ENCODE measurements at places on chromosomes 7 and 10.

DNA sequence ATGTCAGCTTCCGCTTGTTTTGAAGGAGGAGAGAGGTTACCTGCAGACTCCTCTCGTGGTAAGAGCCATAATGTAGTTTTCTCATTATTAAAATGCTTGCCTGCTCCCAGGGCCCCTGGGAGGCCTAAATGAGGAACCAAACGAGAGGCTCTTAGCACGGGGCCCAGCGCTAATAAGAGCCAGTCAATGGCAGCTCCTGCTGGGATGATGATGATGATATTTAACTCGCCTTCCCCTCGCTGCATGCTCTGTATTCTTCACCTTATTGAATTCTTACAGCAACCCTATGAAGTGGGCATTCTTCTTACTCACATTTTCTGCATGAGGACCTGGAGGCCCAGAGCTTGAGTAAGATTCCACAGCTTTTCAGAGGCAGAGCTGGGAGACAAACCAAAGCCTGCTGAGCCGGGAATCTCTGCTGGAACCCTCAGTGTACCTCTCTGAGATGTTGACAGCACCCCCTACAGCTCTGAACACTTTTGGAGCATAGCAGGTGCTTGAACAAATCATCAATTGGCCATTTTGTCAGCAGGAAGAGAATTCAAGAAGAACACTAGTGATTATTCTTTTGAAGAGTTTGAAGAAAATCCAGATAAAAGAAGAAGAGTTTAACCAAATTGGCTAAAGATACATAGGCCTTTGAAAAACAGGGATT is 93.1 kb upstream of the HABP2 start:
- no peak for DNase-seq

- DNase-seq: no peak
Measured at GRCh38 chr7:110358028-110358427, 732.9 kb upstream of the LRRN3 start.

DNA sequence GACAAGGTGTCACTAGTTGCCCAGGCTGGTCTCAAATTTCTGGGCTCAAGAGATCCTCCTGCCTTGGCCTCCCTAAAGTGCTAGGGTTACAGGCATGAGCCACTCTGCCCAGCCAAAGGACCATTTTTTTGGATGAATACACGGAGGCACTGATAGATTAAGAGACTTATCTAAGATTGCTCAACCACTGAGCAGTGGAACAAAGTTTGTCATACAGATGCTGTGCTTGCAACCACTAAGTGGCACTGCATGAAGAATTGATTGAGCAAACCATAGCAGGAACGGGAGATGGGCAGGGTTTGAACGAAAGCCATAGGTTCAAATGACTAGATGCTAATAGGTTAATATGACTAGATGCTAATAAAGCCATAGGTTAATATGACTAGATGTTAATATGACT is 61.1 kb downstream of the EBLN1 start:
- no peak for DNase-seq

GRCh38 chr7:34991938-34992840 is 45.1 kb downstream of the DPY19L1 start:
- DNase-seq: peak; percentile 27

DNA sequence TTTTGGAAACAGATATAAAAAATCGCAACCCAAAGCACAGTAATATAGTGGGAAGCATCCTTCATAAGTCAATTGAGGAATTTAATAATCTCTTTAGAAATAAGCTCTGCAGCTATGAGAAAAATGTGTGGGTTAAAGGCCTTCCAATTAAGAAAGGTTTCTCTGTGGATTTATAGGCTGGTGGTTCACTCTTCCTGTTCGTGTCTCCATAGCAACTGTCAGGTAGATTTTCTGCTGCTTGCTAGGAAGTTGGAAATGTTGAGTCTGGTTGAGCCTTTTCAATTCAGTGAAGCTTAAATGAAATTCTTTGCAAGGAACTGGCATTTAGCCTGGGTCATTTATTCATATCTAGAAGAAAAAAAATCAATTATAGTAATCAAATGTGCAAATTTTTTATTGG is 652.8 kb upstream of the CELF2 start:
- no peak for DNase-seq

GRCh38 chr7:153100691-153101237 is 341.2 kb downstream of the ACTR3B start:
- DNase-seq: no peak

- no peak for DNase-seq
Measured at GRCh38 chr10:4194231-4194630, 409.2 kb upstream of the KLF6 start.

GRCh38 chr7:80175744-80176143 is 41.1 kb downstream of the GNAI1 start:
- DNase-seq: no peak

GRCh38 chr10:80945264-80945880 is 407.7 kb downstream of the SH2D4B start:
- no peak for DNase-seq

DNA sequence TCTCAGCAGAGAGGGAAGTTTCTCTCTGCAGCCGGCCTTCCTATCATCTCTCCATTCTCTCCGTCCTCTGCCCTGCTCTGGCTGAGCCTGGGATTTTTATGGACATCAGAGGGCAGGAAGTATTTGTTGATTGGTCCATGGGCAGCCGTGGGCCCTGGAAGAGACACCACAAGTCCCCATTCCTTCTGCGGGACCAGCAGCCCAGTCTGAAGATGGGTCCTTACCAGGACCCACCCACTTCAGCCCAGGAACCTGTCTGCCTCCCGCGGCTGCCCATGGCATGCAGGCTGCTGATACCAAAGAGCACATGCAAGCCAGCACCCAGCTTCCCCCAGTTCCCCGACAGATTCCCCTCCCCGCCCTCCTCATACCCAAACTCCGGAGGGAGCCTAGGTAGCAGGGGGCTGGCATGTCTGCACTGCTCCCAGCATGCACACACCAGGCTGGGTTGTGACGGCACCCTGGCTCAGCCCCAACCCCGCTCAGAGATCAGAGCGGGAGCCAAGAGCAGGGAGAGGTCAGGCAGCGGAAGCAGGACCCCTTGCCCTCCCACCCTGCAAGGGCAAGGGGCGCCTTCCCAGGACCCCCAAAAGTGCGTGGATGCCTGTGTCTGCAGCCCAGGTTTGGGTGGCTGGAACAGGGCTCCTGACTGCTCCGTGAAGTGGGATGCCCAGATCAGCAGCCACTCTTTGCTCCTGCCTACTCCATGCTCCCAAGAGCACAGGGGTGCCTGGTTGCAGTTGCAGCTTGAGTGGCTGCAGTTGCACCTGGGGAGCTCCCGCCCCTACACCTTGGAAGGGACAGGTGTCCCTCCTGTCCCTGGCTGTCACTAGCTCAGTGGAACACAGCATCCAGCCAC is 538.6 kb upstream of the POT1 start:
- DNase-seq: no peak

DNA sequence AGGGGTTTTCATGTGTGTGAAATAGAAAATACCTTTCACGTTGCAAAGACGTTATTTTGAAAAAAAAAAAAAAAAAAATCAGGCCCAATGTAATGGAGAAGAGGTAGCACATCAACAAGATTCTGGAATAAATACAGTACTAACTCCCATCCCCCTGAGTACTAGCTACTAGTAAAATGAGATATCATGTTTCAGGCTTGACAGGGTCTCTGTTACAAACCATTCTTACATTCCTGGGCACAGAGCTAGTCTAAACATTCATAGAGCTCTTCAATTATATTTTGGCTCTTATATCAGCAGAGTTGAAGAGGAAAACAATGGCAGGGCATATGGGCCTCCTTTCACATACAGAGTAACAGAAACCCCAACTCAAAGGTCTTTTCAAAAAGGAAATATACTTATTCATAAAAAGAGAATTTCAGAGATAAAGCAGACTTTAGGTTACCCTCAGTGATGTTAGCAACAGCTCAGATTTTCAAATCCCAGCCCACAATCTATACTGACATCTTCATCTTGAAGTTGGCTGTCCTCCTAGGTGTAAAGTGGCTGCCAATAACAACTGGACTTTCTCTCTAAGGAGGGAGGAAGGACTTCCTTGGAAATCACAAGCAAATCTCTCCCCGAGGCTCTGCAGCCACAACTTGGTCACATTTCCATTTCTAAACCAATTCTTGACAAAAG is 18.6 kb downstream of the C7orf33 start:
- no peak for DNase-seq

- no peak for DNase-seq
Measured at GRCh38 chr7:80708123-80708522, 69.7 kb downstream of the CD36 start.

DNA sequence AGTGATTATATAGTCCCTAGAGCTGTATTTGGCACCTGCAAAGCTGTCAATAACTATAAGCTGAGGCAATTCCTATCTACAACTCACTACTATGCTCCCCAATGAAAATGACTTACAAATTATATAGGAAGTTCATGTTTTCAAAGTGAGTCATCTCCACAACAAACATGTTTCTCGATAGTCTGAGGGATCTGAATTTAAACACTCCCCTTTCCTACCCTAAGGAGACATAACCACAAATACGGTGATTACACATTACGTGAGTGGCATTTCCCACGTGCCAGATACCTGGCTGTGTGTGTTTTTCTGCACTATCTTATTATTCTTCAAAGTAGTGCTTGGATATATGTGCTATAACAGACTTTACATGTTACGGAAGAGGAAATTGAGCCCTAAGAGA is 122.5 kb upstream of the C1QL3 start:
- no peak for DNase-seq

GRCh38 chr7:128069373-128070364 is 38.4 kb upstream of the LRRC4 start:
- no peak for DNase-seq

DNA sequence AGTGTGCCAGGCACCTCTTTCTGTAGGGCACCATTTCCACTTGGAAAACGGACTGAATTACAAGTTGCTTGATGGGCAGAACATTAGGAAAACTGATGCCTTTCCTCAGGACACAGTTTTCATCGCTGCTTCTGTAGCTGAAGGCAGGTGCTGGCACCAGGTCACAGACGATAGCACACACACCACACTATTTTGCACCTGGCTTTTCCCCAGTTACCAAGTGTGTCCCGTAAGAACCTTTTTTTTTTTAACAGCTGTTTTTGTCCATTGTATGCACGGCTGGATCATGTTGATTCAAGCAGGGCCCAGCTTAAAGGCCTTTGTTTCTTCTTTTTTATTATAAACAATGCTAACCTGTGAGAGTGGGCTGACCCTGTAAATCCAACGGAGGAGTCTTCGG is 1.3 kb upstream of the GET4 start:
- DNase-seq: no peak

DNA sequence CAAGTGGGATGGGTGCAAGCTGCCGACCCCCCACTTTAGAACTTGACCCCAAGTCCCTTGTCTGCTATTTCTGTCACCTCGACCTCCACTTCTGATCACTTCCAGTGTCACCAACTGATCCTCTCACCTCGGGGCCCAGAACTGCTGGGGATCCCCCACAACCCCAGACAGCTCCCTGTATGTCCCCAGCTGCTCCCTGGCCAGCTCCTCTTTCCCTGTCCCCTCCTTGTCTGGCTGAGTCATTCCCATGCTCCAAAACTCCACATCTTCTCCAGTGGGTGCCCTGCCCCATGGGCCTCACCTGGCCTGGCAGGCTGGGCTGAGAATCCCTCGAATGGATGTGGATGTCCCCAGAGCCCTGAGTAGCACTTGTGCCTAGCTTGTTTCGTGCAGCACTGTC is 154.3 kb upstream of the PCBD1 start:
- no peak for DNase-seq

DNA sequence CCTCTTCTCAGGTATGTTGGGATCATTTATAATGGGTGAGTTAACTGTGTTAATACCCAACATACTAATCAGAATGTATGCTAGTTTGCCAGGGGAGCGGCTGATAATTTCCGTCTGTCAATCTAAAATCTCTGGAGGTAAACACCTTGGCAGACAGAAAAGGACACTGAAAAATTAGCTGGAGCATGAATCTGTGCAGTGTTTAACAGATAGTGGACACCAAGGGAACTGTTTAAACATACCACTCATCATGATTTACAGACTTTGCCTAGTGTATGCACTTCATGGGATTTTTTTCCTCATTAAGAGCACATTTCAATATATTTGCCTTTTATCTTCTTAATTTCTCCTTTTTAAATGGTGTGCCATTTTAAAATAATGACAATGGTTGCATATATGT is 68.2 kb downstream of the SLC13A1 start:
- DNase-seq: no peak

- DNase-seq: peak; percentile 38
Measured at GRCh38 chr10:11407939-11408338, 203.5 kb downstream of the USP6NL start.

DNA sequence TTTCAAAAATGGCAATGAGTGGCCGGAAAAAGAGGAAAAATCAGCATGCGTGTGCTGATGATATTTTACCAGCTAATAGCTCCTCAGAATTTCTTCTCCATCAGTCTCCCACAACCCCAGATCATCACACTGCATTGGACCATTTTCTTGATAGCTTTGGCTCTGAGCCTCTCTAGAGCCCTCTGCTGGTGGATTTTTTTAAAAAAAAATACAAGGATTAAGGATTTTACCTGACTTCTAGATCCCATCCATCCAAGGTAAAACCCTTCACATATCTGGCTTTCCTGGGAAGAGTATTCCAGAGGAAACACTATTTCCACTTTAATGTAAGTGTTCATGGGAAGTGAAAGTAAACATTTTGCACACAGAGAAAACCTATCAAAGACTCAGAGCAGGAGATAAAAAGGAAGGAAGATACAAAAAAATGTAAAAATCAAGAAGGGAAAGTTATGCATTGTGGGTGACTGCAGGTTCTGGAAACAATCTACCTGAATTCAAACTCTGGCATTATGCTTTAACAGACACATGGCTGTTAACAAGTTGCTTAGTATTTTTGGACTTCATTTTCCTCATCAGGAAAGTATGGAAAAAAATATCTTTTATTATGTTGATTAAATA is 380.9 kb downstream of the LRRTM3 start:
- DNase-seq: no peak

- no peak for DNase-seq
Measured at GRCh38 chr7:111485701-111486380, 76.5 kb downstream of the IMMP2L start.

DNA sequence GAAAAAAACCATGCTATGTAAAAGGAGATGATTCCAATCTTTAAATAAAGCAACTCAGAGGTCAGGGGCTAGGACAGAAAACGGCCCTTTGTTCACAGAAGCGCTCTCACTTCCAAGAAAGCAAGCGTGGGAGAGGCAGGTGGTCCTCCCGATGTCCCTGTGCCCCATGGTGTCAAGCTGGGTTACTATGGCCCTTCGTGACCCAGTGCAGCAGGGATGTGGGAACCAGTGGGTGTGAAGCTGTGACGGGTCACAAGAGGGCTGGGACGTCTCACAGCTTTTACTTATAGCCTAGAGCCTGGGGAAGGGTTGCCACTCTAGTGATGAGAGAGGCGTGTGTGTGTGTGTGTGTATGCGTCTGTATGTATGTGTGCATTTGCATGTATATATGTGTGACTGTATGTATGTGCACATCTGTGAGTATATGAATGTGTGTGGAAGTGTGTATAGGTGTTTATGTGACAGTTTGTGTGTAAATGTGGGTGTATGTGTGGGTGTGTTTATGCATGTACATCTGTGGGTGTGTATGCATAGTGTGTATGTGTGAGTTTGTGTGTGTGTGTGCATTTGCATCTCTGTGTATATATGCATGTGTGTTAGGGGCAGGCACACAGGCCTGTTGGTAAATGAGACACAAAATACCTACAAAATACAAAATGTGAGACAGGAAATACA is 25.2 kb downstream of the HTRA1 start:
- no peak for DNase-seq

GRCh38 chr7:142380069-142380468 is 122.2 kb upstream of the PRSS58 start:
- DNase-seq: no peak

All from CD4-positive, alpha-beta T cell treated with Interleukin-4 for 1 hour (primary cell).